Fibroblast of the aortic adventitia (primary cell): ENCODE measurements at places on chromosomes 12 and 14.

DNA sequence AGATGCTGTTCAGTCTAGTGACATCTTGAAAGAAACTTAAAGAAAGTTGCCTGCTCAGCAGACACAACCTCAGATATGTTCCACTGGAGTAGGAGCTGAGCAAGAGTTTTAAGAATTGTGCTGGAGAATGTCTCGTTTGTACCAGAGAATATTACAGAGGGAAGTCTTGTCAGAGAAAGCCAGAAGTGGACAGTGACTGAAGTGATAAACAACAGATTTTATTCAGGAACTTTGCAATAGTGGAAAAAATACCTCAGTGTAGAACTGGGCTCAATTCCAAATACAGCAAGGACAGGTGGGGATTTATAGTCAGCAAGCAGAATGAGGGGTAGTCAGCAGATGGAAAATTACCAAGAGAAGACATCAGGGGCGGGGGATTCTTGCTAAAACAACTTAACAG is 18.6 kb downstream of the ZDHHC17 start:
- no peak for DNase-seq

DNA sequence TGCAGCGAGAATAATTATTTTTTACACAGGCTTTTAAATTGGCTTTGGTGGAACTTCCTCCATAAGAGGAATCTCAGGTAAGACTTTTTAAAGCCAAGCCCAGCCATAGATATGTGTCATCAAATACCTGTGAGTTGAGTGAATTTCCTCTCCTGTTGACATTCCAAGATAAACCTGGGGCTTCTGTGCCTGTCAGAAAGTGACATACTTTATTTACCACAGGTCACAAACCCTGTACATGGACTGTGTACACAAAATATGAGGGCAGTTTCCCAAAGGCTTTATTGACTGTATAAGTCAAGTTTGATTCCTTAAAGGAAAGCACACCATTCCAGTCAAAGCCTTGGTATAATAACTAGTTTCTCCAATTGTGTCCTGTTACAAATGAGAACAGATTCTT is 25.9 kb upstream of the SRSF5 start:
- DNase-seq = no peak

DNA sequence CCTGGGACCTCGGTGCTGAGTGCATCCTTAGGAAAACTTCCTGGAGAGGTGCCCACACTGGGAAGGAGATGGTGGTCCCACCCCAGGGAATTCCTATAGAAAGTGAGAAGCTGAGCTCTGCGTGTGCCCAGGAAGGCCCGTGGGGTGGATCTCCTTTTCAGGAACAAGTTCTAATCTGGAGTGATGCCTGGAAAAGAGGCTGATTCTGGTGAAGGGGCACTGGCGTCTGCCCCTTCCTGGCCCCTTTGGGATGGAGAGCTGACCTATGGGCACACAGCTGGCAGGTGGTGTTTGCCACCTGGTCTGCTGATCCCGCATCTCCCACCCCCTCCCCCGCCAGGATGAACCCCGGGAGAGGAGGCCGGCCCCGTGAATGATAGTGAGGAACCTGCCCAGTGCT is 142.0 kb upstream of the RTL1 start:
- DNase-seq = no peak

DNA sequence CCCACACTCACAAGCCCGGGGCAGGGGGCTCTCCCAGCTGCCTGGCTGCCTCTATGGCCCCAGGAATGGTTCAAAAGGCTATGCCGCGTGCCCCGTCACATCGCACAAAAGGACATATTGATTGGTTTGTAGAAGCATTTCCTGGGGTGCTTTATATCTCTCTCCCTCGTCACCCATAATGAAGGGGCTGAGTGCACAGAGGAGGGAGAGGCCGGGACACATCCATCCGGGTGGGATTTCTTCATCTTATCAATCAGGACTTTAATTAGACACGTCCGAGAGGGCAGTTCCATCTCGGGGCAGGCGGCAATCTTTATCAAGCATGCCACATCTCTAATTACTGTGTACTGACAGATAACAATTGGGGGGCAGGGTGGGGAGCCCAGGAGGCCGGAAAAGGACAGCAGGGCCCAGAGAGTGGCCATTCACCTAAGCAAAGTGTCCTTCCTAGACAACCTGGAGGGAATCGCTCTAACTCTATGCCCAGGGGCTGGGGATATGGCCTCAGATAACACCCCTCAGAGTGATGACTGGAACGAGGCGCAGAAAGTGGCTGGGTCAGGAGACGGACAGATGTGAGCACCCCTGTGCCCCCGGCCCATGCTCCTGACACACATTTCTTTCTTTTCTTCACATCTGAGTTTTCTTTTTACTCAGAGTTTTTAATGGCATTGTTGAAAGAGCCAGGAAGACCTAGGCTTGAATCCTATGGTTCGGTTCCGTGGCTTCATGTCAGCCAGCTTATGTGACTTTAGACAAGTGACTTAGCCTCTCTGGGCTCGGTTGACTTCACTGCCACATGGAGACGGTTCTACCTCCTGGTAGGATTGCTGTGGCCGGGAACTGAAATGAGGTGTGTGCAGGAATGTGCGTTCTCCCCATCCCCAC is 36.0 kb upstream of the ESRRB start:
- no peak for DNase-seq

- peak; percentile 53 for DNase-seq
These were observed 7.0 kb downstream of the SYT1 start for GRCh38 chr12:78871566-78871965.

GRCh38 chr14:90293766-90294730 is 37.7 kb downstream of the NRDE2 start:
- peak; percentile 9 for DNase-seq
